ENCODE measurements at places on chromosomes 2 and 18. TPM values are rescaled to one million over a fixed set of nuclear protein-coding genes. Genes with fewer than 3 reads are reported as not detected.

The GAREM2 gene
- total RNA-seq, result 2.8 TPM

The PFN4 gene
- total RNA-seq, result 2.0 TPM

The EMILIN1 gene
- 45.4 TPM for total RNA-seq

- DNase-seq, result no peak
- H3K27ac ChIP-seq, result no peak overlapping the region
- H3K4me3 ChIP-seq, result no peak overlapping the region
- H3K36me3 ChIP-seq, result peaks cover 22% of the 10 kb centered on the region
- no peaks in the 10 kb centered on the region for H3K4me1 ChIP-seq
Observed at GRCh38 chr2:186648130-186648529, 45.7 kb upstream of the FAM171B start.

DNA sequence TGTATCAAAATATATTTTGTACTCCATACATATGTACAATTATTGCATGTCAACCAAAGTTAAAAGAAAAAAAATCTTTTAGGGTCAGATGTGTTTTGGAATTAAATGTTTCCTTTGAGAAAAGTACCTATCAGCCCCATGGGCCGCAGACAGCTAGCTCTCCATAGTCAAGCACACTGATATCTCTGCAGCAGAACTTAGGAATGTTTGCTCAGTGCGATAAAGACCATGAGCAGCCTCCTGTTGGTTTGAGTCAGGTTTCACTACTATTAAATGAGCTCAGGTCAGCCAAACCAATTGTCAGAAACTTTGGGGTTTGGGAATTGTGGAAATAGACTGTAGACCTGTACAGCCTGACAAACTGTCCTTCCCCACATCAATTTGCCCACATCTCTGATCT is 33.7 kb downstream of the LCT start:
- H3K4me1 ChIP-seq, result no peaks in the 10 kb centered on the region
- no peaks in the 10 kb centered on the region for H3K27me3 ChIP-seq
- no peaks in the 10 kb centered on the region for H3K36me3 ChIP-seq

- no peaks in the 10 kb centered on the region for H3K36me3 ChIP-seq
- H3K4me1 ChIP-seq, result no peaks in the 10 kb centered on the region
- H3K27ac ChIP-seq, result no peak overlapping the region
- H3K27me3 ChIP-seq, result no peaks in the 10 kb centered on the region
- no peak overlapping the region for H3K4me3 ChIP-seq
Observed at GRCh38 chr2:241288324-241288888, 27.1 kb downstream of the HDLBP start.

DNA sequence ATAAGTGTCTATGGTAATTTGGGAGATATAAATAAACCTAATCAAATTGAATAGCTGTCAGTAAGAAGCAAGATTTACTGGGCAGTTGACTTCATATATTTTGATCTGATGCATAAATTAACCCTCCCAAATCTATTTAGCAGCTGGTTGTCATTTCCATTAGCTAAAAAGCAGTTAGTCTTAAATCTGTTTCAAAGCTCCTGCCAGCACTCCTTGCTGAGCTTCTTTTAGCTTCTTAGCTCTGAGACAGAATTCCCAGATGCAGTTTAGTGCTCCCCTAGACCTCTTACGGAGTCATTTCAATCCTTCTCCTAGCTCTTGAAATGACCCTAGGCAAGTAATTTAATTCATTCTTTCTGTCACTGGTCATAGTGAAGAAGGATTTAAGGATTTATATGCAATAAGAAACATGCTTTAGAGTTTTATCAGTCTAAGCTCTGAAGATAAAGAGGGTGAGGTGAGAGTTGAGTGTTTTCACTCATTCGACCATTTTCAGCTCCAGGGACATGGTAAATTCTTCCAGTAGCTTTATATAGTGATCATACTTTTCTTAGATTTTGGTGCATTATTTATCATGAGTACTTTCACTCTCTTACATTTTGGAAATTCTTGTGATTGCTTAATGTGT is 98.9 kb downstream of the PHLPP1 start:
- H3K27me3 ChIP-seq, result no peaks in the 10 kb centered on the region
- H3K36me3 ChIP-seq, result no peaks in the 10 kb centered on the region
- no peak for DNase-seq
- H3K4me3 ChIP-seq, result no peak overlapping the region
- H3K27ac ChIP-seq, result no peak overlapping the region

GRCh38 chr2:240912878-240913809 is 7.0 kb downstream of the CROCC2 start:
- no peak overlapping the region for H3K27ac ChIP-seq
- H3K4me3 ChIP-seq, result no peak overlapping the region
- H3K27me3 ChIP-seq, result no peaks in the 10 kb centered on the region

DNA sequence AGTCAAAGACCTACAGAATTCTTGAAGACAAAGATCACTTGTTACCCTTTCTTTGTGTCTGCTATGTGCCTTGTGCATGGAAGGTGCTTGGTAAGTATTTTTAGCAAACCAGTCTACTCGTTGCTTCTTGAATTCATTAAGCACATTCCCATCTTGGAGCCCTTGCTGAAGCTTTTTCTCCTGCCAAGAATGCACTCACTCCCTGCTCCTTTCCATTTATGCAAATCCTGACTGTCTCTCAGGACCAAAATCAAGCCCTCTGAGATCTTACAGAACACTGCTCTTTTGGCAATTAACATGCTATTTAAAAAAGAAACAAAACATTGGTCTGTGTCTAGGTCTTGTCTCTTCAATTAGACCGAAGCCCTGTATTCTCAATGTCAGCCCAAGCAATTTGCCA is 75.8 kb downstream of the CLHC1 start:
- DNase-seq, result no peak
- H3K4me1 ChIP-seq, result peaks cover 23% of the 10 kb centered on the region
- peak overlapping the region; percentile 10 for H3K27ac ChIP-seq

DNA sequence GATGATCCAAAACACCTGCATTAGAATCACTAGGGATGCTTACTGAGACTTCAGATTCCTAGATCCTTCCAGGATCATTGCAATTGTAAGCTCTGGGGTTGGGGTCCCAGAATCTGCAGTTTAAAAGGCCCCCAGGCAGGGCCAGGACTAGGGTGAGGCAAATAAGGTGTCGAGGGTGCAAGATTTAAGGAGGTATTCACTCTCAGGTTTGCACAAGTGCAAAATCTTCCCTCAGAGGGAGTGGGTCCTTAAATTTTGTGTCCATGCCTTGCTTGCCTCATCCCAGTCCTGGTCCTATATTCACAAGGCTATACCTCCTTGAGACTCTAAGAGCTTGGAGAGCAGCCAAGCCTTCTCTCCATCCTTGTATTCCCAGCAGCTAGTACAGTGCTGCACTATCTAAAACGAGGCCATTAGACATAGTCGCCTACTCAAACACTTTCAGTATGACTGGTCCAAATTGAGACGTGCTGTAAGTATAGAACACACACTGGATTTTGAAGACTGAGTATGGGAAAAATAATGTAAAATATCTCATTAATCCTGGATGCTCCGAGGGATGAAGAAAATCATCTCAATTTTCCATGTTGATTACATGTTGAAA is 31.6 kb upstream of the MREG start:
- H3K4me3 ChIP-seq, result no peak overlapping the region
- no peaks in the 10 kb centered on the region for H3K27me3 ChIP-seq
- no peaks in the 10 kb centered on the region for H3K4me1 ChIP-seq
- no peak overlapping the region for H3K27ac ChIP-seq

DNA sequence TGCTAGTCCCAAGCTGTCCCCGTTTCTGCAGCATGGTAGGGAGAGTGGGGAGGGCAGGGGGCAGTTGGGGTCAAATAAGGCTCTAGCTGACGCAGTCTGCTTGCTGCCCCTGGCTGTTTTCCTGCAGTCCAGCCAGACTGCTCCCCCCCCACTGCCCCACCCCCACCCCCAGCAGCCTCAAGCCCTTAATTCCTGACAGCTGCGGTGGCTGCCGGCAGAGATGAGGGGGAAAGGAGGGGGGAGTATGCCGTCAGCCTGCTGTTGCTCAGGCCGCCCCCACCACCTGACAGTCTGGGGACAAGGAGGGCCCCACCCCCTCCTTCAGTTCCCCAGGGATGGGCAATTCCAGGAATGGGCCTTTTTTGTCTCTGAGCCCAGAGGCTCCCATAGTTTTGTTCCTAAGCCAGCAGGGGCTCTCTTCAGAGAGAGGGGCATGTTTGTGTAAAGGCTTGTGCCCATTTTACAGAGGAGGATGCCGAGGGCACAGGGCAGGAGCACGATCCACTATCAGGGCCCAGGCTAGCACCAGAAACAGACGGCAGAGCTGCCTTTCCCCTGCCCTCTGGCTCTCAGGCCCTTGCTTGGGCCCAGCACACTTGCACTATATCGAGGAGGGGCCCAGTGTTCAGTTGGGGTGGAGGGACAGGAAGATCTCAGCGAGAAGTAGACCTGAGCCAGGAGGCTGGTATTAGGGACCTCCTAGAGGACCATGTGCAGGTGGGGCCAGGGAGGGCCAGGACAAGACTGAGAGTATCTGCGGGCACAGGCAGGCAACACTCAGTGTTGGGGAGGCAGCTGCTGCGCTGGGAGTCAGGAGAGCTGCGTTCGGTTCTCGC is 1.5 kb upstream of the WNT10A start:
- peaks cover 16% of the 10 kb centered on the region for H3K27me3 ChIP-seq
- H3K4me1 ChIP-seq, result peaks cover 27% of the 10 kb centered on the region
- no peaks in the 10 kb centered on the region for H3K36me3 ChIP-seq
- no peak for DNase-seq
- H3K4me3 ChIP-seq, result no peak overlapping the region

DNA sequence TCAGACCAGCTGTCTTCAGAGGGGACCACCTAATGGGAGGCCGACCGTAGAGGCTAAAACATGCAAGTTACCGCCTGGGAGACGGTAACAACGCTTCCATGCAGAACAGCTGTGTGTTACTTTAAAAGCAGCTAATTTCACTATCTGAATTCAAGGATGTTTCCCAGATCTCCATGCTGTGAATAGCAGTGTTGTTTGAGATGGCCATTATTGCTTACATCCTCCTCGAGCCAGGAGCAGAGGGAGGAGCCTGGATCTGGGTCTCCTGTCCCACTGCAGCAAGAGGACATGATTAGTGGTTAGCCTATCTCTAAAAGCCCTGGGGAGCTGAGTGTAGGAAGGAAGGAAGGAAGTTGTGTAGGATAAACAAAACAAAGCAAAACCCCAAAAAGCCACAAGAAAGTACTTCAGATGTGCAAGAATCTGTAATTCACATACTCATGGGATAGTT is 50.9 kb downstream of the ACTR2 start:
- no peak overlapping the region for H3K27ac ChIP-seq
- no peak overlapping the region for H3K4me3 ChIP-seq
- H3K36me3 ChIP-seq, result no peaks in the 10 kb centered on the region
- peaks cover 33% of the 10 kb centered on the region for H3K4me1 ChIP-seq
- H3K27me3 ChIP-seq, result no peaks in the 10 kb centered on the region

- H3K27me3 ChIP-seq, result no peaks in the 10 kb centered on the region
- no peak overlapping the region for H3K27ac ChIP-seq
- no peaks in the 10 kb centered on the region for H3K36me3 ChIP-seq
- DNase-seq, result no peak
- H3K4me3 ChIP-seq, result no peak overlapping the region
- H3K4me1 ChIP-seq, result peaks cover 4% of the 10 kb centered on the region
Observed at GRCh38 chr2:15665067-15665942, 73.6 kb downstream of the DDX1 start.

DNA sequence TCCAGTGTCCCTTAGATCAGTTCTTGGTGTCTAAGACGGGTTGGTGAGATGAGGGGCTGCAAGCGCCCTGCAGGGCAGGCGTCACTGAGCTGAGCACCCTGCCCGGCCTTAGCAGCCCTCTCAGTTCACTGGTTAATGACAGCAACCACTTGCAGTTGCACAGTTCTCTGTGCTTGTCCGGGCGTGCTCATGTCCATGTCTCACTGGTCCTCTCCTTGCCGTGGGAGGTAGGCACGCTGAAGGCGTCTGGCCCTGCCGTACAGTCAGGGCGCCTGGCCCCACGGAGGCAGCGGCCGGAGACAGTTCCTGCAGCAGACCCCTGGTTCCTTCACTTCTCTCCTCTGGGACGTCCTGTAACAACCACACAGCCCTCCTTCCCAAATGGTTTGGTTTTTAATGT is 75.3 kb downstream of the ARHGEF4 start:
- peak; percentile 57 for DNase-seq
- H3K27ac ChIP-seq, result peak overlapping the region; percentile 45
- H3K4me3 ChIP-seq, result no peak overlapping the region
- no peaks in the 10 kb centered on the region for H3K27me3 ChIP-seq
- H3K4me1 ChIP-seq, result peaks cover 19% of the 10 kb centered on the region

GRCh38 chr2:71611781-71612527 is 158.6 kb downstream of the DYSF start:
- H3K27me3 ChIP-seq, result no peaks in the 10 kb centered on the region
- no peaks in the 10 kb centered on the region for H3K36me3 ChIP-seq
- H3K4me1 ChIP-seq, result peaks cover 10% of the 10 kb centered on the region

- peaks cover 9% of the 10 kb centered on the region for H3K4me1 ChIP-seq
- DNase-seq, result no peak
- H3K4me3 ChIP-seq, result no peak overlapping the region
Observed at GRCh38 chr2:25381502-25381901, 39.8 kb upstream of the DNMT3A start.

DNA sequence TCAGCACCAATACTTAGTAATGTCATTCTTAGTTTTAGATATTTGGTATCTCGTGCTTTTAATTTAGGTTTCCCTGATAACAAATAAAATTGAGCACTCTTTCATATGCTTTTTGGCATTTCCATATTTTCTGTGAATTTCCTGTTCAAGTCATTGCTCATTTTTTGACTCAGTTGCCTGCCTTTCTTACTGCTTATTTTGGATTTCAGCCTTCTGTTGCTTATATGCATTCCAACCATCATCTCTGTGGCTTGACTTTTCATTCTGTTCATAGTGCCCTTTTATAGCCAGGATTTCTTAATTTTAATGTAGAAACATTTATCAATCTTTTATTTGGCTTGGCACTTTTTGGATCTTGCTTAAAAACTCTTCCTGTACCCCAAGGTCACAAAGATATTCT is 14.5 kb upstream of the KIF3C start:
- no peak overlapping the region for H3K27ac ChIP-seq
- peaks cover 24% of the 10 kb centered on the region for H3K4me1 ChIP-seq

GRCh38 chr2:45768208-45768607 is 116.7 kb downstream of the PRKCE start:
- H3K27me3 ChIP-seq, result no peaks in the 10 kb centered on the region
- H3K4me3 ChIP-seq, result no peak overlapping the region
- DNase-seq, result no peak

DNA sequence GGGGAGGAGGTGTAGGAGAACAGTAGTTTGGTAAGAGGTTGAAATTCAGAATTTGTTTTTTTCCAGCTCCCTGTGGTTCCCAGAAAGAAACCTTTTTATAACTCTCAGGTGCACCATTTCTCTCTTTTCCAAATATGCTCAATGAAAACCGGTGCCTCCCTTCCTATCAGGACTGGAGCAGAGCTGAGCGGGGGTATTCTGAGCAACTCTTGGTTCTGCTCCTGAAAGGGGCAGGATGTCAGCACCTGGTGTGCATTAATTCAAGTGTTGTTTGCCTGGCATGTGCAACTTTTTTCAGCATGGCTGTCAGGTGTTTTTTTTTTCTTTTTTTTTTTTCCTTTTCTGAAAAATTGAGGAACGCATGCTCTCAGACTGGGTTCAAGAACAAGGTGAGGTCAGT is 74.1 kb downstream of the MAPK4 start:
- DNase-seq, result no peak
- no peak overlapping the region for H3K27ac ChIP-seq
- no peaks in the 10 kb centered on the region for H3K27me3 ChIP-seq

GRCh38 chr2:8872821-8873432 is 35.5 kb upstream of the KIDINS220 start:
- no peaks in the 10 kb centered on the region for H3K27me3 ChIP-seq
- no peaks in the 10 kb centered on the region for H3K36me3 ChIP-seq
- no peaks in the 10 kb centered on the region for H3K4me1 ChIP-seq
- no peak overlapping the region for H3K4me3 ChIP-seq
- H3K27ac ChIP-seq, result no peak overlapping the region
- no peak for DNase-seq

- H3K4me3 ChIP-seq, result no peak overlapping the region
- no peak overlapping the region for H3K27ac ChIP-seq
- H3K36me3 ChIP-seq, result no peaks in the 10 kb centered on the region
- DNase-seq, result no peak
- no peaks in the 10 kb centered on the region for H3K27me3 ChIP-seq
Observed at GRCh38 chr2:240953426-240954410, 44.7 kb upstream of the SNED1 start.

All from thyroid gland (tissue), 4 donors.